ENCODE measurements at places on chromosomes 13 and 19.

DNA sequence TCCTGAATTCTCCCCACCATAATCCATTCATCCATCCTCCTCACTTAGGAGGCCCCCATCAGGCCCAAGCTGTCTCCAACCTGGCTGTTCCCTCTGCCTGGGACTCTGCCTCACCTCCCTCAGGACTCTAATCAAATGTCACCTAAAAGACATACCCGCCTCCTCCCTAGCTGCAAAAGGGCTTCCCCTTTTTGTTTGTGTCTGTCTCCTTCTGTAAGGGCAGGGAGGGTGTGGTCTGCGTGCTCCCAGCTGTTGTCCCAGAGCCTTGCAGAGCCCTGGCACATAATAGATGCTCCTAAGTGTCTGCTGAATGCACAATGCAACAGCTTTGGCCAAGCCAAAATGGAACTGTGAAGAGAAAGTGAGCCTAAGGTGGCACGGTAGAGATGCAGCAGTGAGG is 4.4 kb downstream of the TRIR start:
- no peak for DNase-seq

DNA sequence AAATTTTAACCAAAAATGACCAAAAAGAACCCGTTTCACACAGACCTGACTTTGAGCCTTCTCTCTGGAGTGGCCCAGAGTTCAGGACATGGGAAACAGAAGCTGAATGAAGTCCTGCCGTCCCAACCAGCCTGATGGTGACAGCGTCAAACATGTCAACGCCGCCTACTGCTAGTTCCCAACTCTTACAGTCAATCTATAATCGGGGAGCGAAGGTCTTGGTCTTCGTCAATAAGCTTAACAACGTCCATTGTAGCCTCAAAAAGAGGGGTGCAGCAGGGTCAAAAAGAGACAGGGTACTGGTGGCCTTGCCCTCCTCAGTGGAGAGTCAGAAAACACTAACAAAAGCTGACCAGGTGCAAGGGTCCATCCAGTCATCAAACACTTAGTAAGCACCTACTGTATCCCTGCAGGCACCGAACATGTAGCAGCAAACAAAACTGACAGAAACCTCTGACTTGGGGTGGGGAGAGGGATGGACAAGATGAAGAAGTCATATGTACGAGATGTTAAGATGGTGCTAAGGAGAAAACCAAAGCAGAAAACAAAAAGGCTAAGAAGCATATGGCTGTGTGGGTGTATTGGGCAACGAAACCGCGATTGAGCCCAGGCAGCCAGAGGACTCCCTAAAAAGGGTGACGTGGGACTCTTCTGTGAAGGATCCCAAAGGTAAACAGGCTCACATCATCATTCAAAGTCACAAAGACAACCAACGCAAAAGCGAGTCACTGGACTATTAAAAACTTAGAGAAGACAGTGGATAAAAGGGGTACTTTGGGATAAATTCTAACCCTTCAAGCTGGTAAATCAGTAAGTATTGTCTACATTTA is 12.0 kb downstream of the MLLT1 start:
- DNase-seq = no peak

- no peak for DNase-seq
These were observed 23.2 kb upstream of the GTF3A start for GRCh38 chr13:27401210-27401609.

DNA sequence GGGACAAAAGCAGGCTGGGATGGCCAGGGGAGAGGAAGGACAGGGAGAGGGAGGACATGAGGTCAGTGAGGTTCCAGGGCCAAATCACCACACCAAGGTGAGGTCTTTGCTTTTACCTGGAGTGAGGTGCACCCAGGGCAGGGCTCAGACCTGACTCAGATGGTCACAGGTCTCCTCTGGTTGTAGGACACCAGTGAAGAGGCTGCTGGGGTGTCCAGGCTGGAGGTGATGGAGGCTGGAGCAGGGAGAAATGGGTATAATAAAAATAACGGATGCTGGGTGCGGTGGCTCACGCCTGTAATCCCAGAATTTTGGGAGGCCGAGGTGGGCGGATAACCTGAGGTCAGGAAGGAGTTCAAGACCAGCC is 6.9 kb downstream of the GRAMD1A start:
- no peak for DNase-seq

- DNase-seq = no peak
These were observed 845.9 kb upstream of the PCDH9 start for GRCh38 chr13:68076046-68076445.

GRCh38 chr19:2138061-2138728 is 13.2 kb downstream of the AP3D1 start:
- DNase-seq = no peak

- DNase-seq = peak; percentile 61
These were observed 845.3 kb downstream of the DIAPH3 start for GRCh38 chr13:59318320-59318930.

DNA sequence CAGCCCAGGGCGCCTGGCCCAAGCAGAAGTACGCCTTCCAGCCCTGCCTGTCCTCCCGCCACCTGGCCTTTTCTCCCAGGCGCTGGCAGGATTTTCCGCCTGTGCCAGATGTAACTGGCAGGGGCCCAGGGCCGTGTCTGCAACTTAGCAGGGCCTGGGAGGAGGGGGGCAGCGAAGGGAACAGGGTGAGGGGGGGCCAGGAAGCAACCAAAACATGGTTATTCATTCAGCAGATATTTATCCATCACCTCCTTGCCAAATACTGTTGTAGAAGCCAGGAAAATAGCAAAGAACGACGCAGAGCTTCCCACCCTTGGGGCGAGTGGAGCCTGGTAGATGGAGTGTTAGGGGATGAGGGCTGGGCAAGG is 5.6 kb downstream of the TLE6 start:
- DNase-seq = peak; percentile 92
